Stimulated activated CD4-positive, alpha-beta T cell treated with anti-CD3 and anti-CD28 coated beads, Interleukin-15, amount 100 ng/mL, for 1 hour (primary cell): ENCODE measurements at places on chromosomes 6 and 20.

- DNase-seq = no peak
These were observed 554.0 kb upstream of the NOX3 start for GRCh38 chr6:156009656-156010055.

- DNase-seq = no peak
These were observed 809.5 kb upstream of the FLRT3 start for GRCh38 chr20:15146948-15147347.

DNA sequence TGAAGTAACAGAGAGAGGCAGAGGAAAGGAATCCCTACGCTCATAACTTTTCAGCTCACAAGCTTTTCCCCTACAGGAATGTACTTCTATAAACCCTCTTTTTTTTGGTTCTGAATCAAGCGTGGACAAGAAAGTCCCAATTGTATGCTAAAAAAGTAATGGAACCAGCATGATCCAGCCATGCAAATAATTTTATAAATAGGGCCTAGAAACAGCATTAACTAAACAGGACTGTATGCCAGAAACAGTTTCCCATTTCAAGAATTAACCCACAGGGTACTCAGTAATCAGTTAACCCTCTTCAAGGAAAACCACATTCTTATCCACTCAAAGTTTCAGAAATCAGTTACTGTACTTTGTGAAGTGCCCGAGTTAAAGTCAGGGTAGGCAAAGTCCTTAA is 87.0 kb upstream of the HMGCLL1 start:
- DNase-seq = no peak

GRCh38 chr6:54315656-54316055 is 7.4 kb downstream of the TINAG start:
- no peak for DNase-seq

DNA sequence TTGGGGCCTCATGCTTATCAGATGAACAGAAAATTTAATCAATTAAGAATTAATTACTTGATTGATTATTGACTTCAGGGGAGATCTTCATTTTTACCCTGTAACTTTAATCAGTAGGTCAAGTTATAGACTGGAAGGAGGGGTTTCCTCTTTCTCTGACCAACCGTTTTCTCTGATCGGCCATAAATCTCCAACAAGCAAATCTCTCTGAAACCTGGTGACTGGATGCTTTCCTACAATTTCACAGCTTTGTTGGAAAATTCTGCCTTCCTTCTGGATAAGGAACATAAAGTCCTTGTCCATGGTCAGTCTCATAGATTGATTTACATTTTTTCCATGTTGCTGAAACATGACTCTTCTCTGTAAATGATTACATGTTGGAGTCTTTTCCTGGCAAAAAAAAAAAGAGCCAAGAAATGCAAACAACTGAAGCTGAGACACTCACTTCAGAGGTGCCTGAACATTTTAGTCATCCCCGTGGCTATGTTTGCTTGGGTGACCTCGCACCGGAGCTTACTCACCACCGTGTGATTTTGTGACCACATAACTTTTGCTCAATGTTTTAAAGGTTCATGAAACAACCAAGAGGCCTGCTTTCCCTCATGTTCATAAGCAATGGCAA is 31.0 kb downstream of the IRF4 start:
- DNase-seq = no peak

GRCh38 chr6:132811276-132811675 is 3.1 kb upstream of the RPS12 start:
- DNase-seq = no peak

DNA sequence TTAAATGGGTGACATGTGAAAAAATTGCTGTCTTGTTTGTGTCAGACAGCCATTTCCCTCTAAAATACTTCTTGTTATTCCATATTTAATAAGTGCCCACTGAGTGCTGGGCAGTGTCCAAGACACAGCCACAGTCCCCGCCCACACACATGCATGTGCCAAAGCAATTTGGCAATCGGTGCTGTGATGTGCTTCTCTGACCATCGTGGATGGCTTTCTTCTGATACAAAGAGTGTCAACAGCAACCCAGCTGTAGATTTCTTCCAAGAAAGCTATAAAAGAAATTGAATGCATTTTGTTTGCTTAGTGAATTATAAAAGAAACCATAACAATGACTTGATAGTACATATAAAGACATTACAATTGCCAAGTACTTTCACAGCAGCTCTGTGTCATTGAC is 140.5 kb upstream of the ATXN1 start:
- no peak for DNase-seq

GRCh38 chr6:139800837-139801236 is 426.4 kb upstream of the CITED2 start:
- no peak for DNase-seq

DNA sequence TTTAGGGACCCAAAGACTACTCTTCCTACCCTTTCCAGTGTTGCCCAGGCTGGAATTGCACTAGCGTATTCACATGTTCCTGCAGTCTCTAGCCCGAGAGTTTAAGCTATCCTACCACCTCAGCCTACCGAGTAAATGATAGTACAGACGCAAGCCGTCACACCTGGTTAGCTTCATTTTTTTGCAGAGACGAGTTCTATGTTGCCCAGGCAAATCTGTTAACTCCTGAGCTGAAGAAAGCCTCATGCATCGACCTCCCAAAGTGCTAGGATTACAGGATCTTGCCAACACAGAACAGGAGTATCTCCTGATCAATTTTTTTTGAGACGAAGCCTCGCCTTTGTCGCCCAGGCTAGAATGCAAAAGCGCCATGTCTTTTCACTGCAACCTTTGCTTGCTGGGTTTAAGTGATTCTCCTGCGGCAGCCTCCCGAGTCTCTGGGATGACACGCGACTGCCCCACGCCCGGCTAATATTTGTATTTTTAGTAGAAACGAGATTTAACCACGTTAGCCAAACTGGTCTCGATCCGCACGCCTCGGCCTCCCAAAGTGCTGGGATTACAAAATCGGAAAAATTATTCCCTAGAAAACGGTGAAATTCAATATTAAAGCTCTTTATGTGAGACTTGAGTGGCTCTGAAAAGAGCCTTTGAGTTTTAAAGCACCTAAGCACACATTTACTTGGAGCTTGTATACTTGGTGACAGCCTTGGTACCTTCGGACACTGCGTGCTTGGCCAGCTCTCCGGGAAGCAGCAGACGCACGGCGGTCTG is 128.5 kb downstream of the HFE start:
- no peak for DNase-seq

- no peak for DNase-seq
These were observed 276.3 kb upstream of the AGPAT4 start for GRCh38 chr6:161549977-161550655.

DNA sequence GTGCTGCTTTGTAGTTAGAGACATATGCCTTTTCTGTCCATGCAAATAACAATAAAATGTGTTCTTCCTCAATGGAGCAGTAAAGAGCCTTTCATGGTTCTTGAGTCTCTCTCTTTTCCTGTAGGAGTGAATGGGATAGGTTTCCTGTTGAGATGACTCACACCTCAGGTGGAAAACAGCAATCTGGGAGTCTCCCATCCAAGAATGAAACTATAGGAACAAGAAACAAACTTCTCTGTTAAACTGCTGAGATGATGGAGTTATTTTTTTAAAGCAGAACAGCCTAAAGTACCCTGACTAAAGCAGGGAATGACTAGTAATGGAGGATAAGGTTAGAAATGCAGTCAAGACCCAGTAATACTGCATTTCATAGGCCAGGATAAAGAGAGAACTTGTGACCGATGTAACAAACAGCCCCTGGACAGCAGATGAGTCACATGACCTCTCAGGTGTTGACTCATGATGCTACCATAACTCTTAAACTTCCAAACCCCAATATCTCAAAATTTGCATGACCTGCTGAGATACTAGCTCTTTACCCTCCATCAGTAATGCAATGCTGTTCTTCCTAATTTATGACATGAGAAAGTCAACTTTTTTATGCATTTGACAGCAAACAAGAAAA is 548.9 kb downstream of the CBLN4 start:
- no peak for DNase-seq

DNA sequence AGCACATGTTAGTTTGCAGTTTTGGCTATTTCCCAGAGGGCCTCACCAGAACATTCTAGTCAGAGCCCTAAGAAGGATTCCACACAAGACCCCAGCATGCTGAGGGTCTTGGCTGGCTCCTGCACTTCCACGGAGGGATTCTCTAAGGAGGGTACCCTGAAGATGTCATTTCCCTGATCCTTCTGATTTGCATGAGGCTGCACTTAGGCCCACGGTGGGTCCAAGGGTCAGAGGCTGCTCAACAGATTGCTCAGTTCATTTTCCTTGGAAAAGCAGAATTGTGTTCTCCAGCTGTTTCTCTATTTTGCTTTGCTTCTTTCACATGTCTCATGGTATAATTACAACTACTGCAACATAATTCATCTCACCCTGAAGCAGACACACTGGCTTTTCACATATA is 22.2 kb downstream of the PREP start:
- DNase-seq = no peak

GRCh38 chr6:150841697-150842096 is 23.8 kb upstream of the MTHFD1L start:
- no peak for DNase-seq

DNA sequence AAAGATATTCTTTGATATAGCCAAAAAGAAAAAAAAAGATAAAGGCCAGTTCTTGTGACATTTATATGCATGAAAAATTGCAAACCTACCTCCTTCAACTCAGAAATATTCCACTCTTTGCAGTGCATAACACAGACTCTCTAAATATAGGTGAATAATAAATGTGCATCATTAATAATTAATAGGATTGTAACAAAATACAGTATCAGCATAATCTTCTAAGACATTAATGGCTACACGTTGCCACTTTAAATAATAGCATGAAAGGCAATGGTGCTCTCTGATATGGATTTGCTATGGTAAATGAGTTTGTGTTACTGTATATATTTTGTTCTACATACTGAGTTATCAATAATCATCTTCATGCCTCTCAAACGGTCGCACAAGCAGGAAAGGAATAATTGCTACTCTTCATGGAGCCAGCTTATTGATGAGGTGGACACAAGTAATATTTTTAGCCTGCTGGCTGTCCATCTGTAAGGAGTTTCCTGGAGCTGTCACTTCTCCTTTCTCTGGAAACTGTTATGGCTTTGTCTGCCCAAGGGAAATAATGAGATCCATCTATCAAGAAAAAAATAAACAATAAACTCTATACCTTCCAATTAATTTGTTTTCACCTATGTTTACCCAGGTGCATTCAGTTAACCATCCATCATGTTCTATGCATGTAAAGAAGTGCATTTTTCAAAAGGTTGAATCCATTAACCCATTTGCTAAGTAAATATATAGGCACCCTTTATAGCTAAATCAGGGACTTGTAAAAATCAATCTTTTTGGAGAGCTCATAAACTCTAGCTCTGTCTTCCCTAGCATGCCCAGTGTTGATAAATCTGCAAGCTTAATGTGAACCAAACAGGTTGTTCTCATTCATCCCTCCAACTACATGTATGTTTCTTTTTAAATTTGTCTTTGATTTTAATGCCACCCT is 253.0 kb downstream of the NKAIN2 start:
- DNase-seq = no peak

GRCh38 chr6:24117021-24117420 is 9.0 kb upstream of the NRSN1 start:
- no peak for DNase-seq

DNA sequence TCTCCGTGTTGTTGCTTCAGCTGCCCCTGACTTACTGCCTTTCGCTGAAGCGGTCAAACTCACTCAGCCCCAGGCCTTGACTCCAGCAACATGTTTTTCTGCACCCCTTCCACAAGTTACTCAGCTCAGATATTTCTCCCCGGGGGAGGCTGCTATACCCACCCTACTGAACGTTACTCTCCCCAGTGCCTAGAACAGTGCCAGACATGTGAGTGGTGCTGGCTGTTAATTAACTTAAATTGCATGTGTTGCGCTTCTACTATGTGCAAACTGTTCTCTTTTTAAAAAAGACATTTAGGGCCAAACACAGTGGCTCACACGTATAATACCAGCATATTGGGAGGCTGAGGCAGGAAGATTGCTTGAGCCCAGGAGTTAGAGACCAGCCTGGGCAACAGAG is 41.2 kb upstream of the DOK5 start:
- no peak for DNase-seq

GRCh38 chr6:119447921-119448320 is 98.4 kb upstream of the MAN1A1 start:
- no peak for DNase-seq

DNA sequence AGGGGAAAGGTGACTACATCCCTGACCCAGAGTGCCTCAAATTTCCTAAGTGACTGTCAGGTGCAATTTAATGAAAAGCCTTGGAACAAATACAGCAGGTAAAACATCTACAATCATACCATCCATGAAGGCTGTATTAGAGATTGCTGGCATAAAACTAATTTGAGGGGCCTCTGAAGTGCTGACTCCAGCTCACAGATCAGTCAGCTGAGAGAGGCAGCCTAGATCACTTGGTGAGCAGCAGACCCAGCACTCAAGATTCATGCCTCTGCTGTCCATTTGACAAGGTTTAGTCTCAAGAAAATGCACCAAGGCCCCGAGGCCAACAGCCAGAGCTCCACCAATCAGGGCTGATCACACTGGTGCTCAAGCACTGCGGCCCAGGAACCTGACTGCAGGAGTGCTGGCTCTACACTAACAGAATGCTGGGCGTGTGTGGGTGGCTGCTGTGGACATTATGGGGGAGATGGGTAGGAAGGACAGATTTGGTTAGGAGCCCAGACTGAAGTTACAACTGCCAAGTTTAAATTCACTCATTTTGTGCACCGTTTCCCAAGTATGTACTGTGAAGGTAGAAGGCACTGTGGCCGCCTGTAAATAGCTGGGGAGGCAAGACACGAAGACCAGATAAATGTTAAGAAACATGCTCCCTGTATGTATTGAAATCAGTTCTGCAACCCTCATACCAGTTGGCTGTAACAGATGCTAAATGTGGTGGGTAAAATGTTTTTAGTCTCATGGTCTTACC is 28.2 kb downstream of the SNX5 start:
- no peak for DNase-seq

- no peak for DNase-seq
These were observed 15.6 kb downstream of the HAO1 start for GRCh38 chr20:7924692-7925091.

DNA sequence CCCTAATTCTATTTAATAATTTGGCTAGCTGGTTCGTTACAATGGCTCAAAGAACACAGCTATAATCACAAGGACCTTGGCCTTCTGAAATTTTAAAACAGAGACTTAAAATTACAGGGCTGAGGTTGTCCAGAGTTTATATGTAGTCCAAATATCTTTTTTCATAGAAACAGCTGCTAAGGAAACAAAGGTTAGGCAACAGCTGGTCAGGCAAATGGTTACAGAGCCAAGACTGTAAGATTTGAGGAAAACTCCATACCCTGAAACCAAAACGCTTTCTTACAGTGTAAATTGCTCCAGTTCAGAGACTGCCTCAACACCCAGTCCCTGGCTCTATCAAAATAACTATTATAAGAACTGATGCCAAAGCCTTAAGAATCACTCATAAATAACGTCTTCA is 9.7 kb upstream of the ARHGAP18 start:
- no peak for DNase-seq

GRCh38 chr6:96899019-96899418 is 1.3 kb upstream of the NDUFAF4 start:
- DNase-seq = no peak

- DNase-seq = no peak
These were observed 132.8 kb upstream of the AGPAT4 start for GRCh38 chr6:161406646-161407045.

DNA sequence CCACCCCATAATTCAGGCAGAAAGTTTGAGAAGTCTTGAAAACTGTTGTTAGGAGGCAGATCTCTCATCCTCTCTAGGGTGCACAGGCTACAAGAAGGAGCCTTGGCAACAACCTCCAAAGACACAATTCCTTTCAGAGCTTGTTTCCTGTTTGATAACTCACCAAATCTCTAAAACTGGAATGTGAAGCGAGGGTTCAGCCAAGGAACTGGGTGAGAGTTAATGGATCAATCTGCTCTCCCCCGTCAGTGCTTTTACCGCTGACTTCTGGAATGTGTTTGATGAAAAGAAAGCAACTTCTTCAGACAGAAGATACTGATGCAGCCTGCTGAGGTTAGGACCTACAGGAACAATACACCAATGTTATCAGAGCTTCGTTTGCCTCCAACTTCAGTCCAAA is 171.8 kb upstream of the BMP2 start:
- DNase-seq = no peak
